Activated CD4-positive, alpha-beta T cell treated with anti-CD3 and anti-CD28 coated beads, Interleukin-2, amount 50 U/mL, for 48 hours (primary cell): ENCODE measurements at places on chromosomes 4 and X.

- DNase-seq, result no peak
Observed at GRCh38 chr4:7516773-7517144, 82.0 kb upstream of the PSAPL1 start.

DNA sequence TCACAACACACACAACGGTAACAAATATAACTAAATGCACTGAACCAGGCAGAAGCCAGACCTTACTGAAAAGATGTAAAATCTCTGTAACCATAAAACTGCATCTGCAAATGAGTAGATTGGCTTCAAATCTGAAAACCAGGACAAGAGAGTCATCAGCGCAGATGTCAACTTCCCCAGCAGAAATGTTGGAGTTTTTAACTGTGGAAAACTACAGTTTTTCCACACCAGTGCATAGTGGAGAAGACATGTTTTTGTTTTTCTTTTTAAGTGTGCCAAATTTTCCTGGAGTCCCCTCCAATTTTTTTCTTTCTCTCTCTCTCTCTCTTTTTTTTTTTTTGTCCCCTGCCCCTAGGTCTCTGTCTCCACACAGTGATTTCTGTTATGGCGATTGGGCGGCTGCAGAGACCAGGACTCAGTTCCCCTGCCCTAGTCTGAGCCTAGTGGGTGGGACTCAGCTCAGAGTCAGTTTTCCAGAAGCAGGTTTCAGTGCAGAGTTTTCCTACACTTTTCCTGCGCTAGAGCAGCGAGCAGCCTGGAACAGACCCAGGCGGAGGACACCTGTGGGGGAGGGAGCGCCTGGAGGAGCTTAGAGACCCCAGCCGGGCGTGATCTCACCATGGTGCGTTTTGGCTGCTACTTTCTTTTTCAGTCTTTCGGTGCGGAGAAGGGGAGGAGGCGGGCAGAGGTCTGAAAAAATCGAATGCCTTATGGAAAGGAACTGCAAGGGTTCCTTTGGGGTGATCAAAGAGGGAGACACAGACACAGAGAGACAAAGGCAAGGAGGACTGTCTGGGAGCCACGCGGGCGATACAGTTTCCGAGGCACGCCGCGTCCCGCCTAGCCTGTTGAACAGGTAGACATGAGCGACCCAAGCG lies at the start of gene GUCY1A1:
TSS of gene GUCY1A1 (plus strand) at position 505 of the 878 bp plus-strand sequence. CDS start 30,020 bp downstream, outside the sequence.
- DNase-seq, result no peak

DNA sequence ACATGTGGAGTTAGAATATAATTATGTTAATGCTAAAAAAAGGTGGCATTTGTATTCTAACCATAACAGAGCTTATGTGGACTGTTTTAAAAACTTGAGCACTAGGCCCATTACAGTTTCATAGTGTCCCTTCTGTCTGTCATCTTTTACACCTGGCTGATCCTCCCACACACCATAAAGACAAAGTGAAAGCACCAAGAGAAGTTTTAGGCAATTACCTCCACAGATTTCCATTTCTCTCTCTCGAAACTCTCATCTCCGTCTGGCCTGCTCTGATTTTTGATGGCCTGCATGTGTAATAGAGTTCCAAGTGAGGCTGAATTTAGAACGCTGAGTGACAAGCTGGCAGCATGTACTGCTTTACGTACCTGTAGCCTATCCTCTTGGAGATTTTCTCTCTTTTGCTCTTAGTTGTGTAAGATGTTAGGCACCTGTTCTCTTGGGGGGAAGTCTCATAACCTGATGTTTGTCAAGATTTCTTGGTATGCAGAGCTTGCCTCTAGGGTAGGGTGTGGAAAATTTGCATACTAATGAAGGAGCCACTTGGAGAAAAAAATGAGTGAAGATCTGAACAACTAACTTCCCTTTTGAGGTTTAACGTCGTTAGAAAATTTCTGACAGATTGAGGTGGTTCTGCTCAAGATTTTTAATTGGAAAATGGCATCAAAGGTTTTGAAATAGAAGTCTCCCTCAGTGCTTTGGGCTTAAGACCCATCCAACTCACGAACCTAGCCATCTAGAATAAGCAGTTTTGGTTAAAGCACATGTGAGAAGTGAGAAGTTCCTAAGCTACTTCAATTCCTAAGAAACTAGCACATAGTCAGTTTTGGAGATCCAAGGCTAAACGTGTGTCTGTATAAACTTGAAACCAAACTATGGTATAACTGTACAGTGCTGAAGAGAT lies 57.6 kb upstream of the RAP1GDS1 start:
- no peak for DNase-seq

- peak; percentile 3 for DNase-seq
Observed at GRCh38 chr4:28686618-28687017, 1826.0 kb downstream of the STIM2 start.

- peak; percentile 28 for DNase-seq
Observed at GRCh38 chr4:1855333-1856070, 454 bp downstream of the LETM1 start.

- DNase-seq, result no peak
Observed at GRCh38 chr4:138736362-138736761, 279.2 kb upstream of the NOCT start.

DNA sequence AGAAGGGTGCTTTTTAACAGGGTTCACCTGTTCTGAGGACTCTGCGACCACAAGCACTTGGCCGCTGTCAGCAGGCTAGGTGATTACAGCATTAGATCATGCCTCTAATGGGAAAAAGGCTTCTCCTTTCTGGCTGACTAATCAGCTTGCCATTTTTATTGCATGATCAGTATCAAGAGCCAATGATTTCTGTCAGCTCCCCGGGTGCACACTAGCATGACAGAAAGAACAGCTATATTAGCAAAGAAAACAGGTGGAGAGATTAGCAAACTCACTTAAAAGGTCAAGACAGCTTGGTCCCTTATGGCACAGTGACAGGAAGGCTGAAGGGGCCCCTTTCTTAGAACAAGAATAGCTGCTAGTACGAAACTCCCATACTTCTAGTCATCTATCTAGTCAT lies 170.0 kb downstream of the SMIM20 start:
- DNase-seq, result peak; percentile 48

GRCh38 chr4:175833574-175834311 lies 21.7 kb upstream of the GPM6A start:
- DNase-seq, result no peak
